ENCODE measurements at places on chromosomes 16 and 17. TPM values are rescaled to one million over a fixed set of nuclear protein-coding genes. Genes with fewer than 3 reads are reported as not detected.

DNA sequence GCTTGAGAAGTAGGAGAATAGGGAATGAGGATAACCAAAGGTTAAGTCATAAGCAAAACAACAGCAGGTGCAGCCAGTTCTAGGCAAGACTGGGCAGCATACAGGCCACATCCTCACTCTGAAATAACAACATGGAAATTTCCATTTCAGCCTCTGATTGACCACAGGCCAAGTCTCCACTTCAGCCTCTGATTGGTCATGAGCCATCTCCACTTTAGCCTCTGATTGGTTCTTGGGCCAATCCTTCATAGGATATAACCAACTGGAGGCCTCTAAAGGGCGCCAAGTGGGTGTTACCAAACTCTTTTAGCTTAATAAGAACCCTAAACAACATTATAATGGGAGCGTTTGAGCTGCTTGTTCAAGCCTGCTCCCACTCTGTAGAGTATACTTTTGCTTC lies 512.0 kb downstream of the NPIPA7 start:
- no peak for DNase-seq

- DNase-seq, result no peak
These were observed 196.7 kb upstream of the CDH5 start for GRCh38 chr16:66169817-66170216.

DNA sequence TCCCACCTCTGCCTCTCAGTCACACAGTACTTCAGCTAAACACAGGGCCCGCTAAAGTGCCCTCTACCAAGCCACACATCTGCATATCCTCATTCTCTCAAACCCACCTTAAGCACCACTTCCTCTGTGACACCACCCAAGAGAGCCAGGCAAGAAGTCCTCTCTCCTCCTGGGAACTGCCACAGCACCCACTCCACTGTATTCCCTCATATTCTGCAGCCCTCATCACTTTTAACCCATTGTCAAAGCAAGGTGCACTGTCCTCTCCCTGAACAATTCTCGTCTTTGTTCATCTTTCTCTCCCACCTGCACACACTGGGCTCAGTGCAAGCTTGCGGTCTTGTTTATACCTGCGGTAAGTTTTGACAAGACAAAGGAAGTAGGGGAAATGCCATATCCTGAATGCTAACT lies 13.6 kb downstream of the CHD9 start:
- DNase-seq, result no peak

DNA sequence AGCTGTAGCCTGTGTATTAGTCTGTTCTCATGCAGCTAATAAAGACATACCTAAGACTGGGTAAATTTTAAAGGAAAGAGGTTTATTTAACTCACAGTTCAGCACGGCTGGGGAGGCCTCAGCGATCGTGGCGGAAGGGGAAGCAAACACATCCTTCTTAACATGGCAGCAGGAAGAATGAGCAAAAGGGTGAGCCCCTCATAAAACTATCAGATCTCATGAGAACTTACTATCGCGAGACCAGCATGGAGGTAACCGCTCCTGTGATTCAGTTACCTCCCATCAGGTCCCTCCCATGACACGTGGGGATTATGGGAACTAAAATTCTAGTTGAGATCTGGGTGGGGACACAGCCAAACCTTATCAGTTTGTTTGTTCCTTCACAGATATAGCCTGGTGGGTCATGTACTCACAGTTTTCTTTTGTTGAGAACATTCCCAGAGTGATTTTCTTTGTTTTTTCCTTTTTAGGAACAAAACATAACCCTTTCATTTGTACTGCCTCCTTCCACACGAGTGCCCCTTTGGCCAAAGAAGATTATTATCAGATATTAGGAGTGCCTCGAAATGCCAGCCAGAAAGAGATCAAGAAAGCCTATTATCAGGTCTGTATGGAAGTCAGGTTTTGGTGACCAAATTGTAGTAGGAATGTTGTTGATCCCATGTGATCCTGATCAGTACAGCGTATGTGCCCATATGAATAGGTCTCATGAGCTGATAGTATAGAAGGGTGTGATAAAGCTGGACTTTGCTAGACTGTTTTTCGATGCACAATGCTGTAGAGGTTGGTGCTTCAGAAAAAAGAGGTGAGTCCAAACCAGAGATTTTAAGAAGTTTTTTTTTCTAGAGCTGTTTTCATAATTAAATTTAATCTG lies 8.5 kb downstream of the DNAJA3 start:
- no peak for DNase-seq

DNA sequence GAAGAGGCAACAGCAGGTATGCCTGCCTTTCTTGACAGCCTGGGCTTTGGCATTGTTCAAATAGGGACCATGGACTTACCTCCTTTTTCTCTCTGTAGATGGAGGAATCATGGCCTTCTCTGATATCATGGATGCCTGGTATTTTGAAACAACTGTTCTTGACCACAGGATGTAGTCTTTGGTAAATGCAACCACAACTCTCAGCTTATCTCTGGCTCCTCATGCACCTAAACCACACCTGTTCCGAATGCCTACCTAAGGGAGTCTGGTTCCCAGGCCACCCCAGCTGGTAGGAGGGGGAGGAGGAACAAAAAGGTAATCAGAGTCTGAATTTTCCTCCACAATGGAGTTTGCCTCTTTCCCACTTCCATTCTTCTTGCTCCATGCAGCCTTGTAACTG lies 18.8 kb downstream of the CDK5RAP3 start:
- no peak for DNase-seq

MT1F gene
- 49.5 TPM for polyA plus RNA-seq
